ENCODE measurements at places on chromosomes 12 and 14.
A peak's percentile ranks its signal among the peaks of the same experiment; 100 is the strongest.

- no peak for DNase-seq
Observed at GRCh38 chr12:52211716-52212585, 20.1 kb upstream of the KRT80 start.

DNA sequence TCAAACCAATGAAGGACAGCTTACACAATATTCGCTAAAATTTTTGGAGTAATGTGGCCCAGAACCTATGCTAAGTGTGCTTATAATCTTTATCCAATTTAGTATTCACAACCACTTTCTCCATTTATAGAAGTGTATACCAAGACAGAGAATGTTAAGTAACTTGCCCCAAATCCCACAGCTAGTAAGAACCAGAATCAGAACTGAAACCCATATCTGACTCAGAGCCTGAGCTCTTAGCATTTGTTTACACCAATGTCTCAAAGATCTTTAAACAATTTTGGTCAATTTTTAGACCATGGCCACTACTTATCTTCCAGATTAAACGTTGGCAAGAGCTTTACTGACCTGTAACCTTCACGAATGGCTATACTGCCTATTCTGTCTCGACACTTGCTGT lies 53.0 kb downstream of the PAPLN start:
- DNase-seq, result no peak

GRCh38 chr12:28156804-28157203 lies 33.5 kb upstream of the CCDC91 start:
- DNase-seq, result no peak

- no peak for DNase-seq
Observed at GRCh38 chr14:63564318-63564717, 21.1 kb upstream of the PPP2R5E start.

GRCh38 chr12:123748661-123749060 lies 13.4 kb upstream of the DNAH10 start:
- DNase-seq, result no peak

DNA sequence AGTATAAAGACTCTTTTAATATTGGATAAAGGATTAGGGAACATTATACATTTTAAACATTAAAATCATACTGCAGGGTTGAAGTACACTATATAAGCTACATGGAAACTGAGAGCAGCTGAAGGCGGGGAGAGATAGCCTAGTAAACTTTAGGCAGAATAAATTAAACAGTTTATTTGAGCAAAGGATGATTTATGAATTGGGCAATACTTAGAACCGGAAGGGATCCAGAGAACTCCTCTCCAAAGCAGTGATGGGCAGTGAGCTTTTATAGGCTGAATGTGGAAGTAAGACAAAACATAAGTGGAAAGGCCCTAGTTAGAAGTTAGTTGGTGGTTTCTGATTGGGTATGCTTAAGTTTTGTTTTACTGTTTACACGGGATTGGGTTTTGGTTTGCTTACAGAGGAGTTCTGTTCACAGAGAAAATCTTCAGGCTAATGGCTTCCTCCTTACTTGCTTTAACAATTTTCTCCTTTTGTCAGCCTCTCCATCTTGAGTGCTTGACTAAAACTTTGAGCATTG lies 18.9 kb downstream of the LEMD3 start:
- DNase-seq, result no peak

DNA sequence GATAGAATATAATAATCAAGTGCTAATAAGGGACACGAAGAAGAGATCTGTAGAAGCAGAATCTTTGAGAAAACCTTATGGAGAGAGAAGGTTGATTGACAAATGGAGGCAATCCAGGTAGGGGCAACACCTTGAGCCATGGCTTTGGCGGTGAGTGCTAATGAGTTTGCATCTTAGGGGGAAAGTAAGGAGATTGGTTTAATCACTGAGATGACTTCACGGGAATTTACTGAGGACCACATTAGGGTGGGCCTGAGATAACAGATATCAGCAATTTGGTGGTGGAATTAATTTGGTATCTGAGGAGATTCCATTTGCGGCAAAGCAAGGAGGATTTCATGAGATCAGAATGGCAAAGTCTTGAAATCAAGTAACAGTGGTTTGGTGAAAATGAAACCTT lies 1.8 kb upstream of the LARP4 start:
- DNase-seq, result no peak

DNA sequence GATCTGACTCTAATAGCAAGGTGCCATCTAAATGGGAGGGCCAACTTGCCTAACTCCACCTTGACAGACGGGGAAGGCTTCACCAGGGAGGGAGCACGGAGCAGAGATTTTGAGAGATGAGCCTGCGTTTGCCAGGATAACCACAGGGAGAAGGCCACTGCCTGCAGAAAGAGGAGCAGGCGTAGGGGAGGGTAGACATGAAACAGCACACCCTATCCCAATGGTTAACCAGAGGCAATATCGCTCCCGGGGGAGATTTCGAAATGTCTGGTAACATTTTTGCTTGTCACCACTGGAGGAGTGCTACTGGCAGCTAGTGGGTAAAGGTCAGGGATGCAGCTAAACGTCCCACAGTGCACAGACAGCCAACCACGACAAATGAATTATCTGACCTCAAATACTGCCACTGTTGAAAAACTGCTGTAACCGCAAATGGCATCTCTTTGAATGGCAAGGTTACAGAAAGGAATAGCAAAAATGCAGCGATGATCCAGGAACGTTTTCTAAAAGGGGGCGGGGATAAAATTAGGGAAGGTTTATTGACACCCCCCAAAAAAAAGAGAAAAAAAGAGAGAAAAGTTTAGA lies 126.0 kb upstream of the ATF7IP start:
- no peak for DNase-seq

DNA sequence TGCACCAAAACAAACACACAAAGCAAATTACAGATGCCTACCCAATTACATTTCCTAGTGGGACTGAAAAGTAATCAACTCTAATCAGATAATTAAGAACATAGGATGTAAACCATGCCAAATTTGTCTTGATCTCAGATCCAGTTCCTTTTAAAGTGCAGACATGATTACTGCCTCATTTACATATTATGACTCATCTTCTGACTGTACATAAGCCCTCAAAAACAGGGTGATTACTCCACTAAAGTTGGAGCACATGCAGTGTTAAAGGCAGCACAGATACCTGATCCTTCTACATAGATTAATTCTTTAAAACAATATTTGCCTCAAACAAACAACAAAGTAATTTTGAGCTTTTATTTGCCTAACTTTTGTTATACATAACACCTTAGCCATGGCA lies 337.2 kb downstream of the RPS29 start:
- no peak for DNase-seq

GRCh38 chr14:64080452-64080851 lies 213.7 kb downstream of the ESR2 start:
- DNase-seq, result no peak

GRCh38 chr14:102776761-102777710 lies at the start of gene TRAF3:
TRAF3 (plus strand) TSS chr14:102777449; CDS start chr14:102870202, 92,753 bp downstream.
- peak; percentile 33 for DNase-seq

DNA sequence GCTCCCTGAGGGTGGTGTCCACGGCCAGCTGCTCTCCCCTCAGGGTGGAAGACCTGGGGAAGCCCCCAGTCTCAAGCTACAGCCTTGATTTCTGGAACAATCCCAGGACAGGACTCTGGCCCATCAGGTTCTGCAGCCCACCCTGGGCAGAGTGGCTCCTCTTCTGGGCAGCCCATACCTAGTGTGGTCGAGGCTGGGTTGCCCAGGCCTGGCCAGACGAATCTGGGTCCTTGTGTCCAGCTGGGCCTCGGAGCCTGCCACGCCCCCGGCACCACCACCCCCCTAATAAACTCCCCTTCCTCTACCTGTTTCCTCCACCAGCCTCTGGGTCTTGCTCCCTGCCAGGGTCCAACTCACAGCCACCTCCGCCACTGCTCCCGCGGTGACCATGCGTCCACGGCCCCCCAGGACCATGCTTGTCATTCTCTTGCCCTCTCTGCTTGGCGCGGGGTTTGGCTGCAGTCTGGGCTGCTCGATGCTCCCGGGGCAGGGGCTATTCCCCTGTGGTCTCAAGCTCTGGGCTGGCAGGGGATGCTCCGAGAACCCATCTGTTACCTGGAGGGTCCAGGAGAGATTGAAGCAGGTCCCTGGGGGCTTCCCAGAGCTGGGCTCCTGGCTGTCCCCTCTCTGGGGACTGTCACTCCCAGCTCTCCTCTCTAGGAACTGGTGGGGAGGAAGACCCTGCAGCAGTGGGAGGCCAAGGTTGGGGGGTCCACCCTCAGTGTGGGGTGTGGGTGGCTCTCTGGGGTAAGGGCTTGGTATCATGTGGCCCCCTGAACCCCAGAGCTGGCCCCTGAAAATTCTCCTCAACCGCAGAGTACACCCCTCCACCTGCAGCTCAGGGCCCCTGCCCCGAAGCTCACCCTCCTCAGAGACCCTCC lies 8.7 kb upstream of the GPR132 start:
- no peak for DNase-seq

- DNase-seq, result no peak
Observed at GRCh38 chr12:115118177-115118724, 434.3 kb upstream of the TBX3 start.

DNA sequence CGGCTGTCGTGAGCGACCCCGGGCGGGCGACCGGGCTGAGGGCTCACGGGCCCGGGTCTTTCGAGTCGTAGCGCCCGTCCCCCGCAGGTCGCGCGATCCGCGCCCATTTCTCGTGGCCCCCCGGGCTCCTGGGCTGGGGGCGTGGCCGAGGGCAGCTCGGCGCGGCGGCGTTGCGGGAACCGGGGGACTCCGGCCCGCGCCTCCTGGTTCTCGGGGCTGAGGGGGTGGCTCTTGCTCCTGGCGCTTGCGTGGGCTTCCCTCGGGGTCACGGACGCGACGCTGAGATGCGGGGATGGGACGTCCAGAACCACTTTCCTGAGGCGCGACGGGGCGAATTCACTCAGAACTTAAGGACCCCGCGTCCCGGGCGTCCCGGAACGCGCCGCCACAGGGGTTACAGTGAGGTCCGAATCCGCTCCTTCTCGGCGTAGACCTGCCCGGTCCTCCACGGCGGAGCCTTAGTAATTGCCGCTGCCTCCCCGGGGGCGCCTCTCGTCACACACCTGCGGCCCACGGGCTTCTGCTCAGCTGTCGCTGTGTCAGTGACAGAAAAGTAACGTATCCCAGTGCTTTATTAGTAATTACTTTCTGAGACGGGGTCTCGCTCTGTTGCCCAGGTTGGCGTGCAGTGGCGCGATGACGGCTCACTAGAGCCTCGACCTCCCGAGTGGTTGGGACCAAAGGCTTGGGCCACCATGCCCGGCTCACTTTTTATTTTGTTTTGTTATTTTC lies 606 bp downstream of the EP400 start:
- DNase-seq, result no peak

- DNase-seq, result no peak
Observed at GRCh38 chr12:2231956-2232355, 179.2 kb downstream of the CACNA1C start.

DNA sequence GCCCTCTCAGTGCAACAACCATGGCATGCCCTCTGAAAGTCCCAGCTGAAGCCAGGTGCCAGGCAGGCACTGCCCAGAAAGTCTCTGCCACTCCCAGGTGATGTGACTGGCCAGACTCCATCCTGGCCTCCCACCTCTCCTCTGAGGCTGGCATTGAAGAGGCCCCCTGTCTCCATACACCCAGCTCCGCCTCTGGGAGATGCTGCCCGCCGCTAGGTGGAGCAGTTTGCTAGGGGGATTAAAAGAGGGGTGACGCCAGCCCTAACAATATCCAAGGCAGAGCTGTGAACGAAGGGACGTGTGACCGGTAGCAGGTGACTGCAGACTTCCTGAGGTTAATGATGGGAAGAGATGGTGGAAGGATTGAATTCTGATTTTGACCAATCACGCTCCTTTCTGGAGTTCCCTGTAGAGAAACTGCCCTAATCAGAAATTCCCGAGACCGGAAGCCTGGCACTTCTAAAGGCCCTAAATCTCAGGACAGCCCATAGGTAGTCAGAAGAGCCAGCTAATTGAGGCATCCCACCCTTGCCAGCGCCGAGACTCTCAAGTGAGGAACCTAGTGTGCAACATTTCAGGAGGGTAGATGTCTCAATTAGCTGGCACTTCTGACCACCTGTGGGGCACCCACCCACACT lies 8.3 kb upstream of the PLEK2 start:
- DNase-seq, result no peak

- DNase-seq, result no peak
Observed at GRCh38 chr14:86501611-86502010, 971.7 kb downstream of the FLRT2 start.

DNA sequence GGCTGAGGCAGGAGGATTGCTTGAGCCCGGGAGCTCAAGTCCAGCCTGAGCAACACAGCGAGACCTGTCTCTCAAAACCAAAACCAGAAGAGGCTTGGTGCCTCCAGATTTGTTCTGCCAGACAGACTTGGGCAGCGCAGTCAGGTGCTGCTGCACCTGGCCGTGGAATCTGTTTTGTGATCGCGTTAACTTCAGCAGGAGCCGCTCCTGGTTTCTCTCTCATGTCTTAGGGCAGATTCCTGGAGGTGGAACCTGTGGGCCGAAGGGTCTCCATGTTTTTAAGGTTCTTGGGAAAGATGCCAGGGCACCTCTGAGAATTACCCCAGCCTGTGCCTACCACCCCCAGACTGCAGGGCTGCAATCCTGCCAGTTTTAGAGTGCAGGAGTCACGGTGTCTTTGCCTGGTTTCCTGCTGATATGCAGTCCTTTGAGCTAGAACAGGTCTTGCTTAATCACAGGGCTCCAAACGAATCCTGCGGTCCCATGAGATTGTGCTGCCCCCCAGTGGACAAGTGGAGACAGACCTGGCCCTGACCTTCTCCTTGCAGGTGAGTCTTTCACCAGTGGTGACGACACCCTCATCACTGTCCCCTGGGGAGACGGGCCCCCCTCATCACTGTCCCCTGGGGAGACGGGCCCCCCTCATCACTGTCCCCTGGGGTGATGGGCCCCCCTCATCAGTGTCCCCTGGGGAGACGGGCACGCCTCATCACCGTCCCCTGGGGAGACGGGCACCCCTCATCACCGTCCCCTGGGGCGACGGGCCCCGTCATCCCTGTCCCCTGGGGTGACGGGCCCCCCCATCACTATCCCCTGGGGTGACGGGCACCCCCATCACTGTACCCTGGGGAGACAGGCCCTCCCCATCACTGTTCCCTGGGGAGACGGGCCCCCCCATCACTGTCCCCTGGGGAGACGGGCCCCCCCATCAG lies 37.6 kb downstream of the PACS2 start:
- peak; percentile 57 for DNase-seq

GRCh38 chr12:50953047-50953446 lies 703 bp downstream of the HIGD1C start:
- no peak for DNase-seq

DNA sequence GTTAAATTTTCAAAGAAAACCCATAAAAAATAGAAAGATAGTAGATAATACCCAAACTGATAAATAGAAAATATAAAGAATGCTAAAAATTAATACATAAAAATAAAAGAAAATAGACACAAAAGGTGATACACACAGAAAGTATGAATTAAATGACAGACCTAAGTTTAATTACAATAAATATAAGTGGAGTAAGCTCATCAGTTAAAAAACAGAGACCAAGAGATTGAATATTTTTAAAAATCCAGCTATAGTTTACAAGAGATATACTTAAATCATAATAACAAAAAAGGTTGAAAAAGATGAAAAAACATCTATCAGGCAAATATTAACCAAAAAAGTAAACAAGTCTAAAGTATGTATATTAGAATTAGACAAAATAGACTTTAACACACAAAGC lies 268.2 kb downstream of the SOX5 start:
- no peak for DNase-seq

GRCh38 chr12:28378736-28379135 lies 188.5 kb downstream of the CCDC91 start:
- no peak for DNase-seq

GRCh38 chr12:57902478-57902969 lies 38.8 kb upstream of the ATP23 start:
- no peak for DNase-seq

Measured in pulmonary artery endothelial cell (primary cell).